ENCODE measurements at places on chromosomes 3 and 15. TPM values are rescaled to one million over a fixed set of nuclear protein-coding genes. Genes with fewer than 3 reads are reported as not detected.
A peak's percentile ranks its signal among the peaks of the same experiment; 100 is the strongest.

DNA sequence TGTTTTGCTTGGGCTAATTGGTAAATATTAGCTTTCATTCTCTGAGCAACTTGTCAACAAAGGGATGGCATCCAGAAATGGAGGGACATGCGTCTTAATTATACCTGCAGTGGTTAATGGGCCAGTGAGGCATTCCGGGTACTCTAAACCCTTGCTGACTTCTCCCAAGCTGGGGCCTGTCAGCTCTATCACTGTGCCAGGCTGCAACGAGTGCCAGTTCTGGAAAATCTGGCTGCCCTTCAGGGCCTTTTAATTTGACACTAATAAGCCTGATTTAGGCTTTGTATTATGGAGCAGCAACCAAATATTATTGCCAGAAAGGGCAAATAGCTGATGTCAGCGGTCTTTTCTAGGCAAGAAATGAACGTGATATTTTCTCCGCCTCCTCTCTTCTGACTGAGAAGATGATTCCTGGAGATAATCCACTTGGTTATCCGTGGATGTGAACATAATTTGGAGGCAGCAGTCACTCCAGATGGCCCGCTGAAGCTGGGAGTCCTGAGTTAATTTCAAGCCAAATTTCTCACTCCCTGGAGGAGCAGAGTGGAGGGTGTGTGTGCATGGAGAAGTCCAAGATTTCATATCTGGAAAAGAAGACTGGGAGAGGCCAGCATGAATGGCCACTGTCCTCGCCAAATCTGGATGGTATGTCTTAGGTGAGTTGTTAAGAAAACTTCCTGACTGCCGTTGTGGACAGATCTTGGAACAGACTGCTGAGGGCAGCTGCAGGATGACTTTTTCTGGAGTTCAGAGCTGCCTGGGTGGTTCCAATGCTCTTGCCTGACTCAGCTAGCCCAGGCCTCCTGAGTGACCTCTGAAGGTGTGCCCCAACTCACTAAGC, 44.4 kb upstream of the PSMD6 start:
- no peak for DNase-seq

DNA sequence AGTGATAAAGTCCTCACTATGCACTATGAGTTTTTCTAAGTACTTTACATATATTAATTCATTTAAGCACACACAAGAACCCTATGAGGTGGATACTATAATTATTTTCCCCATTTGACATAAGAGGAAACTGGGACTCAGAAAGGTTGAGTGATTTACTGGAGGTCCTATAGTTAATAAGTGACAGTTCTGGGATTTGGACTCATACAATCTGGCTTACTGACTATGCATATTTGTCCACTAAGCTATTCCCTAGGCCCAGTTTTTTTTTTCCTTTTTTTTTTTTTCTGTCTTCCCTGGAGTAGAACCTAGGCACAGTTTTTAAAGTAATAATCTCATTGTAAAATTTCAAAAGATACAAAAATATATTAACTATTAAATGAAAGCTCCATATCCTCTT, 6.3 kb upstream of the RTP2 start:
- no peak for DNase-seq

- no peak for DNase-seq
These were observed 11.5 kb downstream of the UBP1 start for GRCh38 chr3:33428734-33429133.

DNA sequence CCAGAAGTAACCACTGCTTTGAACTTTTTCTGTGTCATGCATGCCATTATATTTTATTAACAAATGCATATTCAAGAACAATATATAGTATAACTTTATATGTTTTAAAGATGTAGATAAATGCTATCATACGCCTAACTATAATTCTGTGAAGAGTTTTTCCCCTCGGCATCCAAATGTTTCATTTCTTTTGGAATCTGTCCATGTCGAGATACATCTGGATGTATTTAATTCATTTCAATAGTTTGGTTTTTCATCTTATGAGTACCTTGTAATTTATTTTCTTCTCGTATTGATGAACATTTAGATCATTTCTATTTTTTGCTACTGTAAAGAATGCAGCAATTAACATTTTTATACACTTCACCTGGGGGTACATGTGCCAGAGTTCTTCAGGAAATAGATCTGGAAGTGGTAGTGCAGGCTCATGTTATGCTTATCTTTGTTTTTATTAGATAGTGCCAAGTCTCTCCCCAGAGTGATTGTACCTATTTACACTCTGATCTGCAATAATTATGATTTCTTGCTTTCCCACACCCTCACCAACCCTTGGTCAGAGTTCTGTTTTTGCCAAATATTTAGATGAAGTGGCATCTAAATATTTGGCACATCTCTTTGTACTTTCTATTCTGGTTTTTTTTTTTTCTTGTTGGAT, 29.7 kb downstream of the USP13 start:
- DNase-seq = no peak

DNA sequence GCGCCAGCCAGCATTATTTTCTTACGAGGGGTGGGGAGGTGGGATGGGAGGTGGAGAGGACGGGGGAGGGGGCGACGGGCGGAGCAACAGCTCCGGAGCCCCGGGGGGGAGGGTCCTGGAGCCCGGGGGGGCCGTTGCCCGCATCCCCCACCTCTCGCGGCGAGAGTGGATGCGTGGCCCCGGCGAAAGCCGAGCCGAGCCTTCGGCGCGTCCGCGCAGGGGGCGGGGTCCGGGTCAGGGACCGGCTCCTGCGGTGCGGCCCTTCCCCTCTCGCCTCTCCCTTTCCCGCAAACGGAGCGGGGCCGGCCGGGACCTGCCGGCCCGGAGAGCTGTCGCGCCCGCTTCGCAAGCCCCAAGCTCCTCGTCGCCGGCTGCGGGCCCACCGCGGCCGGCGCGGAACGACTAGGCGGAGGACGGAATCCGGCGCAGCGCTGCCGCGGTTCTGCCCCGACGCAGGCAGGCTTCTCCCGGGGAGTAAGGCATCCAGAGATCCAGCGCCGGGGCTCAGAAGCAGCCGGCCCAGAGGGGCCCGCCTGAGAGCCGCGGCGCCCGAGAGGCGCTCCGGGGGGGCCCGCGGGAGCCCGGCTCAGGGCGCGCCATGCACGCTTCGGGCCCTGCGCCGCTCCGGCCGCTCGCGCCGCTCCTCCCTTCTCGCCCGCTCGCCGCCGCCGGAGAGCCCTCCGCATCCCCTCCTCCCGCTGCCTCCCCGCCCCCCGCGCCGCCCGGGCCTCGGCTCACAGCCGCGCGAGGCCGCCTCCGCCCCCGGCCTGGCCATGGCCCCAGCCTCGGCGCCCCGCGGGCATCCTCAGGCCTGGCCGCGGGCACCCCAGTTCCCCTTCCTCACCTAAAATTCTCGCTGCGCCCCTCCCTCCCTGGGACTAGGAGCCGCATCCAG, 459 bp upstream of the ADCY5 start:
- DNase-seq = no peak

DNA sequence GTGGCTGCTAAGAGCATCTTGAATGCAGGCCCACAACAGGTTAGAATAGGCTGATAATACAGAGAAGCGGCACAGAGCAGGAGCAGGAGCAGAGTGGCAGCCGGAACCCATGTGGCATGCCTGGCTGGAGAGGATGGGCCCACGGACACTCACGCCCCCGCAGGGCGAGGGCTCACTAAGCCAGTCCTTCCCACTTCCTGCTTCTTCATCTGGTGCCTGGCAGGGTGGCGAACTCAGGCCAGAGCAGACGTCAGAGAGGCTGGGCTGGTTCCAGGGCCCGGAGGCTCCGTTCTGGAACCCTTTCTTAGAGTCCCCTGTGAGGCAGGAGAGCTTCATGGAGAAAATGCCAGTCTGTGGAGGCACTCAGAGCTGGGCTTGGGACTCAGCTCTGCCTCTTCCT, 195.1 kb downstream of the NTRK3 start:
- no peak for DNase-seq

DNA sequence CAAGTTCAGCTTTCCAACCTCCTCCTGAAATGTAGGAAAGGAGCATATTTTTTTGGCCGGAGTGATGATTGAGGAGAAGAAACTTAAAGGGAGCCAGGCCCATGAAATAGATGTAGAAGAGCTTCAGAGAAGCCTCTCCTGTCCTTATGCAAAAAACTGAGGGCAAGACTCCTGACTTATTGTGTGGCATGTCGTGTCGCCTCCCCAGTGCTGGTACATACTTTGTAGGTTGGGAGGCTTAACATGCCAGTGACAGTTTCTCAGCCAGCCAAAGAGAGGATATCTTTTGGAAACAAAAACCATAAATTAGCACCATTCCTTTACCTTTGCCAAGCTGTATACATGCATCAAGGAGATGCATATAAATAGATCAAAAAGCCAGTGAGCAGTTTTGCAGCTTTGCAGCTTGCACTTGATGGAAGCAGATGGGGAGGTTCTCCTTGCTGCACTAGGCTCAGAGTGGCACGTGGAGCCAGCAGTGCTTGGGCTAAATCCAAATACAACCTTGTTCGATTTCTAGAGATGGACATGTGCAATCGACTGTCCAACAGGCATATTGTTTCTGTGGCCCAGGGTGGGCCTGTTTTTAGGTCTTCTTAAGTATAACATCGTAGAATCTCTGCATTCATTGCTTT, 10.2 kb downstream of the SLCO3A1 start:
- no peak for DNase-seq

- DNase-seq = no peak
These were observed 175.6 kb upstream of the ATP10A start for GRCh38 chr15:26038693-26039092.

GRCh38 chr3:56681984-56682461, 1.0 kb downstream of the TASOR start:
- no peak for DNase-seq

GRCh38 chr3:134086616-134087015, 56.9 kb upstream of the SLCO2A1 start:
- no peak for DNase-seq

DNA sequence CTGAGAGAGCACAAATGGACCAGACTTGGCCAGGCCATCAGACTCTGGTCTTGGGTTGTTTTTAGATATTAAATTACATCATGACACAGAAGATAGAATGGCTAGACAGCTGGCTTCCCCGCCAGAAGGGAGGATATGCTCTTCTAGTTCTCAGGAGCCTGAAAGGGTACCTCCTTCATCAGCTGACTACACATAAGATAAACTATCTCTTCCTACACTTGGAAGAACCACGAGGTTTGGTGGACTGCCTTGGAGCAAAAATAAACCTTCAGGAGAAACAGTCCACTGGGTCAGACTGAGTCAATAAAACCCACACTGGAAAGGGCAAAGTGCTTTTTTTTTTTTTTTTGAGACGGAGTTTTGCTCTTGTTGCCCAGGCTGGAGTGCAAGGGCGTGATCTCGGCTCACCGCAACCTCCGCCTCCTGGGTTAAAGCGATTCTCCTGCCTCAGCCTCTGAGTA, 26.3 kb upstream of the DYNC1LI1 start:
- peak; percentile 68 for DNase-seq

GRCh38 chr3:42025370-42026138, 63.7 kb upstream of the ULK4 start:
- DNase-seq = peak; percentile 97

GRCh38 chr15:31435912-31436628, 109.4 kb downstream of the KLF13 start:
- DNase-seq = no peak

- no peak for DNase-seq
These were observed 7.3 kb downstream of the TBC1D2B start for GRCh38 chr15:78070049-78070700.

GRCh38 chr3:194781617-194782016, 95.9 kb downstream of the FAM43A start:
- DNase-seq = no peak

GRCh38 chr3:197083486-197083885, 53.9 kb upstream of the MELTF start:
- no peak for DNase-seq

GRCh38 chr3:160564258-160564911, 986 bp downstream of the KPNA4 start:
- no peak for DNase-seq

DNA sequence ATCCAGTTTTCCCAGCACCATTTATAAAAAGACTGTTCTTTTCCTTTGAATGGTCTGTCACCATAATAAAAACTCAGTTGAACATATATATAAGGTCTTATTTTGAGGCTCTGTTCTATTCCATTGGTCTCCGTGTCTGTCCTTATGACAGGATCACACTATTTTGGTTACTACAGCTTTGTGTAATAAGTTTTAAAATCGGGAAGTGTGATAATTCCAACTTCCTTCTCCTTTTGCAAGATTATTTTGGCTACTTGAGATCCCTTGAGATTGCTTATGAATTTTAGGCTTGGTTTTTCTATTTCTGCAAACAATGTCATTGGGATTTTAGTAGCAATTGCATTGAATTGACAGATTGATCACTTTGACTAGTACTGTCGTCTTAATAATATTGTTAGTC, 35.7 kb downstream of the SACM1L start:
- DNase-seq = no peak

- no peak for DNase-seq
These were observed 611 bp upstream of the FANCI start for GRCh38 chr15:89243046-89243690.

DNA sequence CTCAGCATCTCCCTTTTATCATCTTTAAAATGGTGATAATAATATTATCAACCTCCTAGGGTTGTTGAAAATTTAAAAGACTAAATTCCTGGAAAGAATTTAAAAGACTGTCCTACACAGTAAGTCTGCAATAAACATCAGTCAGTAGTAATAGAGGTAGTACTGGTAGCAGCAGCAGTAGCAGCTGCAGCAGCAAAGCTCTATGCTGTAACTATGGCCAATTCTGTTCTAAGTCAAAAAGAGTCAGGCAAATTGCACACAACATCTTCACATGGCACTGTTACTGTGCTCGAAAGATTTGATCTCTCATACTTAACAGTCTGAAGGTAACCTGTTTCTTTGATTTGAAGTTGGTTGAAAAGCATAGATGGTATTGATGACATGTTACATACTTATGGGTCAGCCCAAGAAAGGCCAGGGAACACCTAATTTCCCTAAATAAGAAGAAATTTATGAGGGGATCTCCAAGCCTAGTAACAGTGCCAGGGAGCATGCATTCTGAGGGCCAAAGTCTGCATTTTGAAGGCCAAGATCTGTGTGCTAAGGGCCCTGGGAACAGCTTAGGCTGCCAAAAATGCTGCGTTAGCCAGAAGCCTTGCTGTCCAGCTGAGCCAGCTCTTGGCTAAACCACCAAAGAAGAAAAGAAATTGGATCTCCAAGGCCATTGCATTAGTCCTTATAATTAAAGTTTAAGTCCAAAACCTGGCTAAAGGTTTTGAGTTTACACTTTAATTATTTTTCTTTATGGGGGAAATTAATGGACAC, 68.2 kb downstream of the SIDT1 start:
- no peak for DNase-seq

DNA sequence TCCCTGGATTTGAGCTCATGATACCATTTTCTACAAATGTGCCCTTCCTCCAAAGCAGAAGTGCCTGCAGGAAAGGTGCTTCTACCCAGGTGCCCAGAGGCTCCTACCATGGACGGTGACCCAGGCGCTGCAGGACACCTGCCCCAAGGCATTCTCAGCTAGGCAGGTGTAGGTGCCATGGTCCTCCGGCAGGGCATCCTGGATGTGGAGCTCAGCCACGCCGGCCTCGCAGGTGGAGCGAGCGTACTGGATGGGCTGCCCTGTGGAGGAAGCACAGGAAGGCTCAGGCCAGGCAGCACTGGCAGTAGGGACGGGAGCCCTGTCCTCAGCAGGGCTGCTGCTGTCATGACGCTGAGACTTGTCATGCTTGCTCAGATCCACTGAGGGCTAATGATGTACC, 137.2 kb upstream of the HACD2 start:
- DNase-seq = no peak

CCR2 gene
- 2.1 TPM for total RNA-seq

GOLGA8G gene
- not detected for total RNA-seq

PLSCR2 gene
- not detected for total RNA-seq

OR5K1 gene
- total RNA-seq = not detected

NOX5 gene
- 0.16 TPM for total RNA-seq

TTLL13 gene
- not detected for total RNA-seq

CHRFAM7A gene
- total RNA-seq = 1.2 TPM

ANKRD63 gene
- total RNA-seq = 1.3 TPM

TMCO5A gene
- not detected for total RNA-seq

SEMA3G gene
- total RNA-seq = 12.6 TPM

KBTBD12 gene
- 4.4 TPM for total RNA-seq

CCR9 gene
- total RNA-seq = not detected

U2SURP gene
- 26.3 TPM for total RNA-seq
